ENCODE measurements at places on chromosomes 5 and 9.

DNA sequence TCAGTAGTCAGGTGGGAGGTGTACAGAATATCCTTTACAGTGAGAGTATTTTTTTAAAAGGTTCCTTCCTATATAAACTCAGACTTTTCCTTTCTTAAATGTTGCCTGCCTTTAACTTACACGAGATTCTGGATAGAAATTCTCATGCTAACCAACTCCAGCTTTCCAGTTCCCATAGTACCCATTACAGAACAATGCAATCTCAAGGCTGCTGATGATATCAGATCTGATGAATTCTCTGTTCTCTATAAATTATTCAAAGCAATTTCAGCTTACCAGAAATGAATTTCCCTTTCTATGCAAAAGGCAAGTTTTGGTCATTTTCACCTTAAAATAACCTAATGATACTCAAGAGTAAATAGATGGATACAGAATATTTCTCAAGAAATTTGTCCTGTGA lies 90.3 kb downstream of the NUDT12 start:
- DNase-seq = no peak

DNA sequence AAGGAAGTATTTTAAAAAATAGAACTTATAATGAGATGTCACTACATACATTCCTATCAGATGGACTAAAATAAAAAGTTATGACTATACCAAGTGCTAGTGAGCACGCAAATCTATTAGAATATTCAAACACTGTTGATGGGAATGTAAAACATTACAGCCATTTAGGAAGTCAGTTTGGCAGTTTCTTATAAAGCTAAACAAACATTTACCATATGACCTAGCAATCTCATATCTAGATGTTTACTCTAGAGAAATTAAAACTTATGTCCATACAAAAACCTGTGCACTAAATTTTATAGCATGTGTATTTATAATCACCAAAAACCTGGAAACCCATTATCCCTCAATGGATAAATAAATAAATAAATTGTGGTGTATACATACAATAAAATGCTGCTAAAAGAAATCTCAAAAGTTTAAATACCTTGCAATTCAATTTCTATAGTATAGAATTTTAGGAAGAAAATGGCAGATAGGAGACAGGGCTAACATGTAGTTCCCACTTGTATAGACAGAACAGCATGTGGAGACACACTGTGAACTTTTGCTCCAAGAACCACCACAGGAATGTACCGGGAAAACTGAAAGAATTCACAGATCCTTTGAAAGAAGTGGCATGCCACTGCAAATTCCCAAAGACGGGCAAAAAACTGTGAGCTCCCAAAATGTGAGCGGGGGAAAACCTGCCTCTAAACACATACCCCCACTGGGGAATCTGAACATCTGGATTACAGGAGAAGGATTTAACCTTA lies 174.6 kb upstream of the SPEF2 start:
- no peak for DNase-seq

GRCh38 chr5:143066556-143067281 lies 296.5 kb downstream of the ARHGAP26 start:
- DNase-seq = no peak

GRCh38 chr9:109604781-109605180 lies 106.7 kb upstream of the PTPN3 start:
- DNase-seq = no peak

DNA sequence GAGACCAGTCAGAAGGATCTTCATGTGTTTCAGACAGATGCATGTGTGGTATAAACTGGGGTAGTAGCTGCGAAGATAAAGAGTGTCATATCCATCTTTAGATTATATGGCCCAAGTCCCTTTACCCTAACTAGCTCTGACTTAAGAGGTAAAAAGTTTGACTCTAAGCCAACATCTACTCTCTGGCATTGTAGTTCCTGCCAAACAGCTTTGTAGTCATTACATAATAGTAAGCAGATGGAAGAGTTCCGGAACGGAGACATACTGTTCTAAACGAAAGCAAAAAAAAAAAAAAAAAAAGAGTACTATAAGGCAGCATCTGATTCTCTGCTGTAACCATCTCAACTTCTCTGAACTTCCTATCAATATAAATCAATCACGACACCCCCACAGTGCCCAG lies 48.8 kb downstream of the CEMIP2 start:
- no peak for DNase-seq

- DNase-seq = no peak
Measured at GRCh38 chr5:93915142-93915553, 173.7 kb upstream of the POU5F2 start.

DNA sequence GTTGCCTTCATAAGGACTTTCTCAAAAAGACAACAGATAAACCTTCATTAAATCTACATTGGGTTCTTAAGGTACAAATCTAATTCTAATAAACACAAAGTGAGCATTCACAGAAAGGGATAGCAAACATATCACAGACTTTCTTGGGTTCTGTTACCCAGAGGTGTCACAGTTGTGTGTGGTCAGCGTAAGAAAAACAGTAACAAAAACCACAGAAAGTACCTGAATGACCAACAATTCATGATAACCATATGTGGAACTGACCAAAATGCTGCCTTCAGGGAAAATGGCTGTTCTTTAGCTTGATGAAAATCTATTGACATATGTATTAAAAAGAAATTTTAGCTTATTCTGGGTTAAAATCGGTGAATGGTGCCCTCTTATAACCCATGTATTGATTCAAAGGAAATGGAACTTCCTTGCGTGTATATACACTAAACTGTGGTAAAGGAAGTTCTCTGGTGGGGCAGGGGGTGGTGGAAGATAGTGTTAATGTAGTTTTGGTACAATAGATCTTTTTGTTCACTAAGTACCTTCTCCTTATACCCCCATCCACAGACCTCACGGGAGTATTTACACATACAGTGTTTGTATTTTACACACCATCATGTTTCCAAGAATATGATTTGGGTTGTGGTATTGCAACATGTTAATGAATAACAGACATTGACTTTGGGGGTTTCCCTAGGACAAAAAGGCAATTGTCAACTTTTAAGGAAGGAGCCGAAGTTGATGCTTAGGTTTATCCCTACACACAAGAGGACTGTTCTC lies 152.5 kb downstream of the APBA1 start:
- DNase-seq = no peak

DNA sequence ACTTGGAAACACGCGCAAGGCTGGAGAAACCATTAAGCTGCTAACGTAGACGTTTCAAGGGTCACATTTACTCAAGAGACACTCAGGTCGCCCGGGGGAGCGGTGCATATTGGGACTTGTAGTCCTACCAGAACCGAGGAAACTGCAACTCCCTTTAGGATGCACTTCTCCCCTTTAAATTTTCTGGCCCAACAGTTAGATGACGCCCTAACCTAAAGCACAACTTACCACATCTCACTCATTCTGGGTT lies 384 bp upstream of the DMXL1 start:
- DNase-seq = no peak

DNA sequence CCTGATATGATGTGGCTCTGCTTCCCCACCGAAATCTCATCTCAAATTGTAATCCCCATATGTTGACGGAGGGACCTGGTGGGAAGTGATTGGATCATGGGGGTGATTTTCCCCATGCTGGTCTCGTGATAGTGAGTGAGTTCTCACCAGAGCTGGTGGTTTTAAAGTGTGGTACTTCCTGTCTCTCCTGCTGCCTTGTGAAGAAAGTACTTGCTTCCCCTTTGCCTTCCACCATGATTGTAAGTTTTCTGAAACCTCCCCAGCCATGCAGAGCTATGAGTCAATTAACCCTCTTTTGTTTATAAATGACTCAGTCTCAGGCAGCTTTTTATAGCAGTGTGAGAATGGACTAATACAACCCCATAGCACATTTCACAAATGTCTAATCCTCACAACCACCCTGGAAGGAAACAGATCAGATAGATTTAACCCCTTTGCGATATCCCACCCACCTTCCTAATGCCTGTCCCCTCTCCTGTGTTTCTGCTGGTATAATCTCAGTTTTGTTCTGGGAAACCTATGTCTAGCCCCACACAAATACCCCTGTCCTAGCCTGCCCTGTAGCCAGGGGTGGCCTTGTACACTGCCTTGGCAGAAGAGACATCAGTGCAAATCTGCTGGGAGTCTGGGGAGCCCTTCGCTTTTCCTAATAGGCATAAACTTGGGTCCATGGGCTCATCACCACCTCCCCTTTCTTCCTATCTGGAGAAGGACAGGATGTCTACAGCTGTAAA lies 157.0 kb upstream of the RAI14 start:
- DNase-seq = no peak

- no peak for DNase-seq
Measured at GRCh38 chr9:68714416-68715180, 9.6 kb downstream of the PIP5K1B start.

DNA sequence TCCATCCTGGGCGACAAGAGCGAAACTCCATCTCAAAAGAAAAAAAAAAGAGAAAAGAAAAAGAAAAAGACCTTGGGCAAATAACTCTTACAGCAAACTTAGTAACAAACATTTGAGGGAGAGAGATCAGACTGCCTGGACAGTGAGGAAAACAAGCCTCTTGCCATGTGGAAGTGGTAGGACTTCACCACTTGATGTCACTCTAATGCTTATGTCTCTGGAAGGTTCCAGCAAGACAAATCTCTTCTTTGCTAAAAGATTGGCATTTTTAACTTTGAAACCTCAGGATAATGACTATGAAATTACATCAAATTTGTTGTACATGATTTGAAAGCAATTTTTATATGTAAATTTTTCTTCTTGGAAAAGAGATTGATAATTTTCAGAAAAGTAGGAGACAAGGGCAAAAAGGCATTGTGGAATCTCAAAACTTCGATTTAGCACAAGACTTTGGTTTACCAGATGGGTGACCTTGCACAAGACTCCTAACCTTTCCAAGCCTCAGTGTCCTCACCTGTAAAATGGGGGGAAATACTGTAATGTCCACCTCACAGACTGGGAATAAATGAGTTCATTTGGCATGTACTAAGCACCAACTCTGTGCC lies 5.4 kb downstream of the ACTL7B start:
- no peak for DNase-seq

DNA sequence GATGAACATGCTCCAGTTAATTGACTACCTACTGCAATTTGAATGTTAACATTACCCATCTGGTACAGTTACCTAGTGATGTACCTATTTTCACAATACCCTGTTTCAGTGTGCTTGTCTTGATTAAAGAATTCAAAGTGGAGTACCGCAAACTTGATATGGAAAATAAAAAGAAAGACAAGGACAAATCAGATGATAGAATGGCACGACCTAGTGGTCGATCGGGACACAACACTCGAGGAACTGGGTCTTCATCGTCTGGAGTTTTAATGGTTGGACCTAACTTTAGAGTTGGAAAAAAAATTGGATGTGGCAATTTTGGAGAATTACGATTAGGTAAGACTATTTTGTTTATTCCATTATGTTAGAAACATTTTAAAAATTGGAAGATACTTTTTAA lies 33.5 kb downstream of the CSNK1G3 start:
- DNase-seq = peak; percentile 8

DNA sequence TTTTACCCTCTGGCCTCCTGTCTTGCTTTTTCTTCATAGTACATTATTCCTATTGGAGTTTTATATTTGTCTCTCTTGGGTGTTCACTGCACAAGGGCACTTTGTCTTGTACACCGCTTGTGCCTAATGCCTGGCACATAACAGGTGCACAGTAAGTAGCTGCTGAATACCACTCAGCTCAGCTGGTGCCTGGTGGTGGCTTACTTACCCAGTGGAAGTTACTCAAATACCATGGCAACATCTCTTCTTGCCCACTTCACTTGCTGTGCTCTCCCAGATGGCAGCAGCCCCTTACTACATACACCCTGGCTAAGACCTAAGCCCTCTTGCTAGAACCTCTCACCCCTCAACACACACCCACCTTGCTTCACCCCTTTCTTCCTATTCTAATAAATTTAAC lies 11.3 kb upstream of the SKP1 start:
- DNase-seq = no peak

DNA sequence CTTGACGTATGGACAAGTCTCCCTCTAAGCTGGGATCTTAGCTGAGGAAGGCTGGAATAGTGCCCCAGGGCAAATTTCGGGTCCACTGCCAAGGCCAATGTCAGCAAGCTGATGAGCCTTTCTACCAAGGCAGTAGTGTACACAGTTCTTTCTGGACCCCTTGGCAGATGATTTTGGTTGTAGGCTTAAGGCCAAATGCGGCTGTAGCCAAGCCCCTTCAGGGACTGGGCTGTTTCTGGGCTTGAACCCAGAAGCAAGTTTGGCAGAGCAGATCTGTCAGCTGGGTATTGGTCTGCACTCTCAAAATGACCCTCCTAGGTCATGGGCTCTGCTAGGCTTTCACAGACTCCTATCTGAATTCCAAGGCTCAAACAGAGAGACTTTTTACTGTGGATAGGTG lies 121.6 kb downstream of the ADAMTSL1 start:
- no peak for DNase-seq

GRCh38 chr9:125126019-125126746 lies 17.1 kb downstream of the SCAI start:
- peak; percentile 72 for DNase-seq

DNA sequence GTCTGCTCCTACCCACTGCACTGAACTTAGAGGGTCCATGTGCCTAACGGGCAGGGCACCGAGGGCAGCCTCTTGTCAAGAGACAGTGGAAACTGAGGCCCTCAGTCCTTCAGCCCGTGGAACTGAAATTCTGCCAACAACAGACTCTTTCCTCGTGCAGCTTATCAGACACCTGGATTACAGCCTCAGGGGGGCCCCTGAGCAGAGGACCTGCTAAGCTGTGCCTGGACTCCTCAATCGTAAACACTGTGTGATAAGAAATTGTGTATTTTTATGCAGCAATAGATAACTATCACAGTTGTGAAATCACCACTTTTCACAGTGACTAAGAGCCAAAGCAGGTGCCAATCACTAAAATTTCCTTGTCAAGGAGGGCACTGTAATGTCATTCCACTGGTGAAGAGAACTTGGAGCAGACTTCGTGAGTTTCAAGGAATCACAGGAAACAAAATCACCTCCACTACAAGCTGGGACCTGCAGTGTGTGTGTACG lies 33.4 kb upstream of the CTSV start:
- DNase-seq = no peak

GRCh38 chr5:132060501-132061161 lies at the start of gene IL3:
TSS of gene IL3 (plus strand) at chr5:132060655. CDS start at chr5:132060707, 52 bp downstream.
- no peak for DNase-seq

GRCh38 chr9:108194154-108194553 lies 661.6 kb downstream of the ACTL7B start:
- DNase-seq = no peak
